CD4-positive, alpha-beta memory T cell (primary cell): ENCODE measurements at places on chromosomes 7 and 10. TPM values are rescaled to one million over a fixed set of nuclear protein-coding genes. Genes with fewer than 3 reads are reported as not detected.

ACSM6 gene
- not detected for polyA plus RNA-seq

EFCAB10 gene
- polyA plus RNA-seq: not detected

DNA sequence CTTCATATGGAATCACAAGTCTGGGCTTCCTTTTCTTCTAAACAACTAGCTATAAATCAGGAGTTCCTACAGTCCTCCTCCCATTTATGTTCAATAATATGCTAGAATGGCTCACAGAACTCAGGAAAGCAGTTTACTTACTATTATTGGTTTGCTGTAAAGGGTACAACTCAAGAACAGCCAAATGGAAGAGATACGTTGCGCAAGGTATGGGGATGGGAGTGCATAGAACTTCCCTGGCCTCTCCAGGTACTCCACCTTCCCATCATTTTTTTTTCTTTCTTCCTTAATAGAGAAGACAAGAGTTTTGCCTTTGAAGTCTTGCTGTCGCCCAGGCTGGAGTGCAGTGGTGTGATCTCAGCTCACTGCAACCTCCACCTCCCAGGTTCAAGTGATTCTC lies 27.1 kb upstream of the SEMA4G start:
- no peak for DNase-seq

DNA sequence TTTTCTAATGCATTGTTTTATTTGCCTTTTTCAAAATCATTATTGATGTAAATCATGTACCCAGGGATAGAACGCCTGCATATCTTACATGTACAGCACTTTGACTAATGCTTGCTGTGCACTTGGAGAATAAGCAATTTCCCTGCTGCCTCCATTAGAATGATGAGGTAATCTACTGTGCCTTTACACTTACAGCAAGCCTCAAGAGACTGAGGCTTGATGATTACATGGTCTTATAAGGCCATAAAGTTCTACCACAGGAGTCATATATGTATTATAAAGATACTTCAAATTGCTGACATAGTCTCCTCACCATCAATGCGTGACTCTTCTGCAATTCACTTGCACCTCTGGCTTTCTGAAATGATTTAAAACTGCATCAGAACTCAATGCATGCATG lies 328.6 kb upstream of the HGF start:
- DNase-seq: no peak
